ENCODE measurements at places on chromosomes 2 and 18.

- H3K27me3 ChIP-seq: no peaks in the 10 kb centered on the region
- no peaks in the 10 kb centered on the region for H3K36me3 ChIP-seq
- no peak overlapping the region for H3K27ac ChIP-seq
- H3K4me1 ChIP-seq: no peaks in the 10 kb centered on the region
- no peak for DNase-seq
Observed at GRCh38 chr2:108309903-108310302, 21.2 kb downstream of the SULT1C2 start.

- no peaks in the 10 kb centered on the region for H3K36me3 ChIP-seq
- H3K27ac ChIP-seq: no peak overlapping the region
- H3K27me3 ChIP-seq: no peaks in the 10 kb centered on the region
- H3K4me1 ChIP-seq: no peaks in the 10 kb centered on the region
Observed at GRCh38 chr2:76027761-76028160, 317.0 kb upstream of the GCFC2 start.

DNA sequence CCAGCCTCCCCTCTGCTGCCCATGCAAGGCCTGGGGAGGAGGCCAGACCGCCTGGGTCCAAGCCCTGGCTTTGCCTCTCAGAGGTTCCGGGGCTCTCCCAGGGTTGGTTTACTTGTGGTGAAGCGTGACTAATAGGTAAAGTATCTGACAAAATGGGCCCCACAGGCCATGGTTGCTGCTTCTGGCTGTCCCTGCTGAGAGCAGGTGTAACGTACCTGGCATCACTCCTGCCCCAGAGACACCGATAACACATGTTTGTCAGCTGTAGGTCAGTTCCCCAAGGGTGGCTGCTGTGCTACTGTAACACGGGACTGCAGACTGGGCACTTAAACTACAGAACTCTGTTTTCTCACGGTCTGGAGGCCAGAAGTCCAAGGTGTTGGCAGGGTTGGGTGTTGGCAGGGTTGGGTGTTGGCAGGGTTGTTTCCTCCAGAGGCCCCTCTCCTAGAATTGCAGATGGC, 34.1 kb downstream of the ODC1 start:
- peaks cover 27% of the 10 kb centered on the region for H3K4me1 ChIP-seq
- H3K36me3 ChIP-seq: no peaks in the 10 kb centered on the region
- H3K27me3 ChIP-seq: no peaks in the 10 kb centered on the region
- H3K4me3 ChIP-seq: no peak overlapping the region
- no peak overlapping the region for H3K27ac ChIP-seq

DNA sequence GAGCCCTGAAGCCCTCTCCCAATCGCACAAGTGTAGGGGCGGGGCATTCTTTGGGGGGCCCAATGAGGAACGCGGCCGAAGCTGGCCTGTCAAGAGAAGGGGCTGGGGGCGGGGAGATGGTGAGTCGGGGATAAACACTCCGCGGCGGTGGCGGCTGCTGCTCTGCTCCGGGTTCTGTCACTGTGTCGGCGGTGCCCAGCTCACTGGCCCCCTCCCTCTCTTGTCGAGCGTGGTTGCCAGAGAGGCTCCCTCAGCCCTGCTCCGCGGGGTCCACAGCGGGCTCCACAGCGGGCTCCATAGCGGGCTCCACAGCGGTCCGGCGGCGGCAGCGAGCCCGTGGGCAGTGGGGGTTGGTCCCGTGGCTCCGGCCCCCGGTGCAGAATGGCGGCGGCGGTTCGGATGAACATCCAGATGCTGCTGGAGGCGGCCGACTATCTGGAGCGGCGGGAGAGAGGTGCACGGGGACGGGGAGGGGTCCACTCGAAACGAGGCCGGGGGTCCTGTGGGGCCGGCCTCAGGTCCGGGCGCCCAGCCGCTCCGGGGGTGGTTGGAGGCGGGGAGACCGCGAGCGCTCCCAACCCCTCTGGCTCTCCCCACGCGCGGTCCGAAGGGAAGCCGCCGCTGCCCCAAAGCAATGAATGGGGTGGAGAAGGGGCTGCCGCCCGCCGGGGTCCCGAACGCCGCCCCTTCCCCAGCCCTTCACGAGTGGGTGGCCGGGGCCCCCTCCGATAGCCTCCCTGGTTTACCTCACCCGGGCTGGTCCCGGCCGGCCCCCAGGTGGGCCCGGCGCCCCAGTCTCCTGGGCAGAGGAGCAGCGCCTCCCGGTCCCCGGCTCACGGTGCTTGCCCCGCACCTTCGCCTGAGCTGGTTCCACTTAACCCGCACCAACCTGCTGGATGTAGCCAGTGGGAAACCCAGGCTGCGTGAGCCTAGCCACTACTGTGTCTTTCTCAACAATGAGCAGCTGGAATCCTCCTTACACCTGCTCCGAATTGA, at the start of gene MXD1:
TSS of gene MXD1 (plus strand) at position 160 of the 996 bp plus-strand sequence. CDS start at position 382, 222 bp downstream.
- no peaks in the 10 kb centered on the region for H3K27me3 ChIP-seq
- H3K36me3 ChIP-seq: peaks cover 23% of the 10 kb centered on the region
- DNase-seq: peak; percentile 100
- H3K4me1 ChIP-seq: peaks cover 58% of the 10 kb centered on the region

GRCh38 chr18:48943333-48943732, 7.4 kb downstream of the SMAD7 start:
- H3K27me3 ChIP-seq: no peaks in the 10 kb centered on the region
- peaks cover 19% of the 10 kb centered on the region for H3K36me3 ChIP-seq
- no peak for DNase-seq
- peak overlapping the region; percentile 100 for H3K27ac ChIP-seq
- H3K4me3 ChIP-seq: peak overlapping the region; percentile 94
- peaks cover 100% of the 10 kb centered on the region for H3K4me1 ChIP-seq

- no peaks in the 10 kb centered on the region for H3K4me1 ChIP-seq
- peaks cover 6% of the 10 kb centered on the region for H3K36me3 ChIP-seq
- no peaks in the 10 kb centered on the region for H3K27me3 ChIP-seq
- no peak for DNase-seq
Observed at GRCh38 chr18:63987743-63988142, 17.9 kb downstream of the SERPINB8 start.

All from left ventricle myocardium inferior (tissue), 1 donor.